Amygdala (tissue), 56 donors: ENCODE measurements at places on chromosomes 16 and 17.

- no peak for DNase-seq
Observed at GRCh38 chr17:37743612-37743874, 1.3 kb downstream of the HNF1B start.

DNA sequence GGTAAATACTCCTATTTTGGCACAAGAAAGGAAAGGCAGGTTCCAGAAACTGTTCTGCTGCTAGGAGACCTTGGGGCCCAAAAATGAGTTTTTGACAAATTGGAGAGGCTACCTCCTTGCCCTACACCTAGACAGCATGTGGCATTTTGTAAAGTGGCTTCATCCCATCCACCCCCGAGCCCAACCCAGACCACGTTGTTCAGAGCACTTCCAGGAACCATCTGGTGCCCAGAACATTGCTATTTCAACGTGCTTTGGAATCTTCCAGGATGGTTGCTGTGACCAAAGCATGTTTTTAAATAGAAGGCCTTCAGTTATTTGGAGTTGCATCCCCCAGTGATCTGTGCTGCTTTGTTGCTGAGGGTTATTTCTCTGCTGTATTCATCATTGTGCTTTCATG is 116.3 kb upstream of the TOM1L1 start:
- no peak for DNase-seq

- no peak for DNase-seq
Observed at GRCh38 chr16:49000594-49000993, 281.0 kb downstream of the CBLN1 start.

- DNase-seq: no peak
Observed at GRCh38 chr17:2954898-2955445, 108.4 kb downstream of the OR1D5 start.

DNA sequence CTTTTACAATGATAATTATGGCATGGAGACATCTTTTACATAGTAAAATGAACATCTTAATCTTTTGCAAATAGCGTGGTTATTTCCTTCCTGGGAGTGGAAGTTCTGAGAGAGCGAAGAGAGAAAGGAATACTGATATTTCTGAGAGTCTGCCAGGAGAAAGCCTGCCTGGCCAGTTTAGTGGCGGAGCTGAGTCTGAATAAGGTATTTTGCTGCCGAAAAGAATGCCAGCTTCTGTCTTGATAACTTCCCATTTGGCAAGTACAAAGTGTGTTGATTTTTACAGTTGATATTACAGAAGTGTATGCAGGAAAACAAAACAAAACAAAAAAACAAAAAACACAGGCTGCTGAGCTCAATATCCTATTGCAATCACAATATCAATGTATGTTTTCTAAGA is 55.9 kb downstream of the KCNJ2 start:
- no peak for DNase-seq

GRCh38 chr16:88698646-88699045 is 7.6 kb downstream of the RNF166 start:
- DNase-seq: no peak

GRCh38 chr16:1543085-1543896 is 9.8 kb downstream of the TMEM204 start:
- DNase-seq: no peak

- DNase-seq: no peak
Observed at GRCh38 chr17:29458066-29458465, 67.9 kb downstream of the TAOK1 start.

GRCh38 chr17:30104575-30105339 is 11.9 kb upstream of the NSRP1 start:
- peak; percentile 75 for DNase-seq

- no peak for DNase-seq
Observed at GRCh38 chr17:63309021-63309420, 137.1 kb downstream of the CYB561 start.

- DNase-seq: peak; percentile 23
Observed at GRCh38 chr17:57674894-57675293, 70.2 kb downstream of the CCDC182 start.

GRCh38 chr17:62739645-62740388 is 68.3 kb downstream of the MARCHF10 start:
- DNase-seq: no peak

DNA sequence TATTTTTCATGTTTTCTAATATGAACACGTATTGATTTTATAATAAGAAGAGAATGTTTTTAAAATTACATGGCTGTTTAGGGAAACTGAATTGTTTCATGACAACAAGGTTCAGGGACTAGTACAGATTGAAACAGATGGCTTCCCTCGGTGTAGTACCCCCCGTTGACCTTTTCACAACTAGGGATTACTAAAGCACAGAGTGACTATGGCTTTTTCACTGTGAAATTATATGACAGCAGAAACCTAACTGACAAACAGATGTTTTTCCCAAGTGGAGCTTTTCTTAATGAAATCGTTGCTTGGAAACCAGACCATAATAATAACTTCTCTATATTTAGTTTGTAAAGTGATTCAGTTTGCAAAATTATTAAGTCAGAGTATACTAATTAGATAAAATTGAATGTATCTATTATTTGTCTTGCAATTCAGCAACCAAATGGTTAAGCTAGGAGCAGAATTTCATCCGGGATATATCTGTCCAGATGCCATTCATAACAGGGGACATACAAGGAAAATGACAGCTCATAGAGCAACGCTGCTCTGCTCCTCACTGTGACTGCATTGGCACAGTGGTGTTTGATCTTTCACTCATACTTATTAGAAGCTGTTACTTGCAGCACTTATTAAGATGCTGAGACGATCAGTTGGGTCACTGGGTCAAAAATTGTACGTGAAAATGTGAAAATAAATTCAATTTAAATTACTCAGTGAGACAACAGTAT is 111.7 kb downstream of the TANGO6 start:
- DNase-seq: no peak

DNA sequence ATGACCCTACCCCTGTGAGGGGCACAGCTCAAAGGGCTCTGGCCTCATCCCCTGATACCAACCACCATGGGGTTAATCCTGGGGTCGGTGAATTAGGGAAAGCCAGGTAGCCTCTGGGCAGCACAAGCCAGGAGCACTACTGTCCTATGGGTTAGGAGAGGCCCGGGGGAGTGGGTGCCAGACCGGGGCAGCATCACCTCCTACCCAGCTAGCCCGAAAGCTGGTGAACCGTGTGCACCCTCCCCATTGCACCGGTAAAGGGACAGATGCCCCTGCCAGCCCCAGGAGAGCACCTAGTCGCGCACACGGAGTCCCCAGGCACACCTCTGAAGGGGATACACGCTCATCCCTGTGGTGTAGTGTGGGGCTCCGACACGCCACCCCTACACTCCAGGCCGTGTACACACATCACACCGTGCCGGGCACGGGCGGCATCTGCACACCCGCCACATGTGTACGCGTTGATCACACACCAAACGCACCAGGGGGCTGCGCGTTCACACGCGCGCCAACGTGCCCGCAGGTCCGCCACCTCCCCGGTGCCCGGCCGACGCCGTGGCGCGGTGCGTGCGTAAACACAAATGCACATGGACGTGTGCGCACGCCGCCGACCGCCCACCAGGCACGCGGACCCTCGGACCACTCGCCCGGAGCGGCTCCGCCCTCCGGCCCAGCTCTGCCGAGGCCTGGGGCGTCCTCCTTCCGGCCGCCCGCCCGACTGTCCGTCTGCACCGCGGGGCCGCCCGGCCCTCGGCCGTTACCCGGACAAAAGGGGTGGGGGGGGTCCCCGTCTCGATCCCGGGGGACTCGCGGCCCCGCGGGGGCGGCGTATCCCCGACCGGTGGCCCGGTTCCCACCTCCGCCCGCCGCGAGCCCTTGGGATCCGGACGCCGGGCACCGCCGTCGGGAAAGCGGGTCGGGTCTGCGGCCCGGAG is 785 bp downstream of the UBALD1 start:
- DNase-seq: no peak

GRCh38 chr16:50245417-50246298 is 20.7 kb upstream of the ADCY7 start:
- no peak for DNase-seq

DNA sequence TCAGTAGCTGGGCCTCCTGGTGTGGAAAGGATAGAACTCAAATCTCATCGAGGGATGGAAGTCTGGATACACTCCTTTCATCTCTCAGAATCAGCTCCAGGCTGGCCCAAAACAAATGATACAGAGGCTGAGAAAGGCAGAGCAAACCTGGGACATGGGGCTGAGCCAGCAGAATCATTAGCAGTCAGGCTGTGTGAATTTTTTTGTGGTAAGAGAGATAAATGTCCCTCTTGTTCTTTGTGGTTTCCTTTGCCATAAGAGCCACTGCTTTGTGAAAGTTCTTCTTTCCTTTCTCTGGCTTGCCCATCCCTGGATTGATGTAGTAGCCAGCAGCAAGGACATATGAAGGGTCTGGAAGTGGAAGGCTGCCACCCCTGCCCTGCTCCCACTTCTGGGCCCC is 146.2 kb downstream of the CDH13 start:
- no peak for DNase-seq

GRCh38 chr17:2517539-2517938 is 5.9 kb upstream of the METTL16 start:
- DNase-seq: no peak

- DNase-seq: no peak
Observed at GRCh38 chr17:13140750-13141149, 122.9 kb upstream of the ELAC2 start.

DNA sequence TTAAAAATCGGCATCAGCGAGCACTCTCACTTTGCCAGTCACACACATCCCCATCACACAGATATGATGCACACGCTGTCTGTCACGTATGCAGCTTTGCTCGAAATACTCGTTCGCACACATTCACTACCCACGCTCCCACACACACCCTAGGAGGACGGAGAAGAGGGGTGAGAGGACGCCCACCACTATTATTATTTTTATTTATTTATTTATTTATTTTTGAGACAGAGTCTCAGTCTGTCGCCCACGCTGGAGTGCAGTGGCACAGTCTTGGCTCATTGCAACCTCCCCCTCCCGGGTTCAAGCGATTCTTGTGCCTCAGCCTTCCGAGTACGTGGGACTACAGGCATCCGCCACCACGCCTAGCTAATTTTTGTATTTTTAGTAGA is 30.4 kb downstream of the HASPIN start:
- no peak for DNase-seq

GRCh38 chr17:65193305-65193704 is 56.1 kb downstream of the RGS9 start:
- no peak for DNase-seq

DNA sequence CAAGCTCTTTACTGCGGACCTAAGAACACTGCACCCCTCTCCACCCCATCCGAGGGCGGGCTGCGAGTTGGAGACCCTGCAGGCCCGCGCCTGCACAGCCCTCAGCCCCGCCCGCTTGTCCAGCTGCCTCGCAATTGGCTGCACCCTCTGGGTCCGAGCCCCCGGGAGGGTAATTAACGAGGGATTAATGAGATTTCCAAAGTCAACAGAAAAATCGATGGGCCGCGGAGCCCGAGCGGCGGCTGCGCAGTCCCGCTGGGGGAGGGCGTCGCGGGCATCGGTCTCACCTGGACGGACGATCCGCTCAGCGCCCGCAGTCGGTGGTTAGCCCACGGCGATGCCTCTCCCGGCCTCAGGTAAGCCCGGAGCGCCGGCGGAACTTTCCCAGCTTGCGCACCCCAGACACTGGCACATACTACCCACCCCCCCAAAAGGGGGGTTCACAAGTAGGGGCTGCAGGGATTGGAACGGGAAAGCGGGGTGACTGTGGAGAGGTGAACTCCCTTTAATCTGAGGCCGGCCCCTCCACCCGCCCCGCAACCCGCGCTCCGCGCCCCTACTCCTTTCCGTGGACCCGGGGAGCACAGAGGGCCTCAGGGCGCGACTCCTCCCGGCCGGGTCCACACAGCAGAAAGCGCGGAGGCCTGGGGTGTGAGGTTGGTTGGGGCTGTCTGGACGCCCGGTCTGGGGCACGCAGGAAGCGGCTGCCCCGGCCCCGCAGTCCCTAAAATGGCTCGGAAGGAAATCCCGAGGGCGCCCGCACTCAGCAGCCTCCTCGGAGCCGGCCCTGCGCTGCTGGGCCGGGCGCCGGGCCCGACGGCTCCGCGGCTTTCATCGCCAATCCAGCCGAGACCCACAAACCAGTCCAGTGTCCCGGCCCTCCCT is at the start of gene OTOP3:
Gene OTOP3, plus strand, starts transcription at position 314 of the 885 bp plus-strand sequence. Its CDS starts 24 bp downstream, at position 338.
- DNase-seq: no peak

- no peak for DNase-seq
Observed at GRCh38 chr17:19703106-19703827, 13.1 kb downstream of the SLC47A2 start.

DNA sequence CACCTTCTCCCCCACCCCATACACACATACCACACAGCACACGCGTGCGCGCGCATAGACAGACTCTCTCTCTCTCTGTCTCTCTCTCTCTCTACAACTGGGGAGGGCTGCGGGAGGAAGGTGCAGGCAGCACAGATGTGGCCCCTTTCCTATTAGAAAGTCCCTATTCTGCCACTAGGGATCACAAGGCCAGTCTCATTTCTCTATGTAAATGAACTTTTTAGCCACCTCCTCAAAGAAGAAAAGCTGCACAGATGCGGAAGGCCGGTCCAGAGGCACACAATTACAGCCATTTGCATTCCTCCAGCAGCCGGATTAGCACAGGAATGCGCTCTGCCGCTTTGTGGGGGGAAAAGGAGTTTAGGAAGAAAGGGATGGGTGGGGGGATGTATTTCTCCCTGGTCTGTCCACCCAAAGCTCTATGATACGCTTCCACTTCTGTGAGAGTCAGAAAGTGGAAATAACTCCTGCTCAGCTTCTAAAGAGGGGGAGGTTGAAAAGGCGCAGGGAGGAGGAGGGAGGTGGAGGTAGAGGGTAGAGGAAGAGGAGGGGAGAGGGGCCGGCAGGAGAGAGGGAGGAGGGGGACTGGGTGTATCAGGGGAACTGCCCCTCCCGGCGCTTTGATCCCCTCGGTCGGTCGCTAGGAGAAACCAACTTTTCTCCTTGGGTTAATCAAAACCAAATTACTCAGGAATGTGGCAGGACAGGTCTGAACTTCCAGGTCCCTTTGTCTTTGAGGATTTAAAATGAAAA is 11.7 kb downstream of the ZFHX3 start:
- no peak for DNase-seq

DNA sequence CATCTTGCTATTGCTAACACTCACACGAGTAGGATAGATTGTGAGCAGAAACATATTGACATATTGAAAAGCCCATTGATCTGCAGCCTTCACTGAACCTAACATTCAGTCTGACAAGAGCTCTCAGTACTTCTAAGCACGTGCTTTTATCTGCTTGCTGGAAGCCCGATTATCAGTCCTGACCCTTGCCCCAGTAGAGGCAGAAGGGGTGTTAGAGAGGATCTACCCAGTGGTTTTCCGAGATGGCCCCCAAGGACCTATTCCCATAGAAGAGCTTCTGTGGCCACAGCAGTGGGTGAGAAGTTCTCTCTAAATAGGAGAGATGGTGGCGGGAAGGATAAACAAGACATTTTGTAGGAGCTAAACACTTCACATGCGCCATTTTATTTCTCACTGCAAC is 290.9 kb upstream of the MAF start:
- DNase-seq: no peak

DNA sequence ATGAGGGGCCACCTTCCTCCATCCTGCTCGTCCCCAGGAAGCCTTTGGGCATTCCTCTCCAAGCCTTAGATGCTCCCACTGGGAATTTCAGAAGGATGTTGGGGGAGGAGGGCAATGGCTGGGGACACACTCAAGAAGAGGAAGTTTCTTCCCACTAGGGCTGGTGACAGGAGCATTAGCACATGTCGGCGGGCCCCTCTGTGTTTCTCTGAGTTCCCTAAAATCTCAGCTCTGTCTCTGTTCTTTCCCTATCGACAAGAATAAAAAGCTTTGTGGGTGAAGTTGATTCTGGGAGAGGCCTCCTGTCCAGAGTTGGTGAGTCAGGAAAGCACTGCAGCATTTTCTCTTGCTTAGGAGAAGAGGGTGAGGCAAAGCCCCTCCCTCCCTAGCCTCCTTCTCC is 19.7 kb upstream of the C17orf107 start:
- DNase-seq: no peak

- DNase-seq: no peak
Observed at GRCh38 chr16:12330946-12331345, 354.4 kb downstream of the SNX29 start.

GRCh38 chr16:72924537-72924926 is 123.4 kb downstream of the ZFHX3 start:
- no peak for DNase-seq
